ENCODE measurements at places on chromosomes 12 and 14. TPM values are rescaled to one million over a fixed set of nuclear protein-coding genes. Genes with fewer than 3 reads are reported as not detected.
A peak's percentile ranks its signal among the peaks of the same experiment; 100 is the strongest.

- H3K27ac ChIP-seq = no peak overlapping the region
- no peaks in the 10 kb centered on the region for H3K4me1 ChIP-seq
- DNase-seq = no peak
- H3K27me3 ChIP-seq = no peaks in the 10 kb centered on the region
- H3K36me3 ChIP-seq = no peaks in the 10 kb centered on the region
Measured at GRCh38 chr14:26905229-26905628, 307.4 kb upstream of the NOVA1 start.

DNA sequence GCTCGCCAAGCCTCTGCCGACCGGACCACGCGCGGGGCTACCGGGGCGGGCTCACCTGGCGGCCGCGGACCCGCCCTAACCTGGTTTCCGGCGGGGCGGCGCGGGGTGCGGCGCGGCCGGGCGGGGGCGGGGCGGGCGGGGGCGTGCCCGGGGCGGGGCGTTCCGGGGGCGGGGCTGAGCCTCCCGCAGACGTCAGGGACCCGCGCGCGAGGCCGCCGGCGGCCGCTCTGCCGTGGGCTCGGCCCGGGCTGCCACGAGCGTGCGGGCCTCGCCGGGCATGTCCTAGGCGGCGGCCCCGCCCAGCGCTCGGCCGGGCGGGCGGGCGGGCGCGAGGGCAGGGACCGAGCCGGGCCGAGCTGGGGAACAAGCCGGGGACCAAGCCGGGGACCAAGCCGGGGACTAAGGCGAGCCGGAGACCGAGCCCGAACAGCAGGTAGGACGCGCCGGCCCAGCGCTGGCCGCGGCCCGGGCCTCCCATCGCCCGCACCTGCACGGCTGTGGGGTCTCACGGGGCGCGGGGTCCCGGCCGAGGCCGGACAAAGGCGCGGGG lies at the start of gene CEP170B:
Gene CEP170B, plus strand, starts transcription at position 188 of the 550 bp plus-strand sequence. CDS start 3,183 bp downstream, outside the sequence.
- peaks cover 16% of the 10 kb centered on the region for H3K27me3 ChIP-seq
- peaks cover 30% of the 10 kb centered on the region for H3K4me1 ChIP-seq
- peak within 1 kb of the TSS; percentile 64 for H3K4me3 ChIP-seq
- no peak for DNase-seq

GRCh38 chr14:45716572-45716971 lies 463.6 kb upstream of the MIS18BP1 start:
- H3K4me1 ChIP-seq = no peaks in the 10 kb centered on the region
- no peaks in the 10 kb centered on the region for H3K27me3 ChIP-seq
- no peak for DNase-seq

DNA sequence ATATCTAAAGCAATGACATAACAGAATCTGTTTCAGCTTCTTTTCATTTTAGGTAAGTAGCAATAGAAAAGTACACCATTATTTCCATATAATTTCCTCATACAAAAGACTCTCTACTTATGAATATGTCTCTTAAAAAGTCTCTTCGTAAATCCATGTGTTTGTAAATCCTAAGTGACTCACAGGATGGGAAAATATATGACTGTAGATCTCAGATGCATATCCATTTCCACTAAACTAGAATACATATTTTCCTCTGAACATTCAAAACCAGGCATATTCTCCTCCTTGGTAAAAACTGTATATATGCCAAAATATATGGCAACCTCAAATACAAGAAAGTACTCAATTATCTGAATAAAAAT lies 93.6 kb downstream of the TXNDC16 start:
- H3K4me1 ChIP-seq = no peaks in the 10 kb centered on the region
- no peak overlapping the region for H3K4me3 ChIP-seq
- no peaks in the 10 kb centered on the region for H3K27me3 ChIP-seq
- no peak for DNase-seq
- no peak overlapping the region for H3K27ac ChIP-seq

GRCh38 chr12:115553622-115554021 lies 723.9 kb downstream of the MED13L start:
- H3K27me3 ChIP-seq = no peaks in the 10 kb centered on the region
- H3K36me3 ChIP-seq = no peaks in the 10 kb centered on the region
- H3K27ac ChIP-seq = no peak overlapping the region
- H3K4me3 ChIP-seq = no peak overlapping the region
- DNase-seq = no peak
- no peaks in the 10 kb centered on the region for H3K4me1 ChIP-seq

DNA sequence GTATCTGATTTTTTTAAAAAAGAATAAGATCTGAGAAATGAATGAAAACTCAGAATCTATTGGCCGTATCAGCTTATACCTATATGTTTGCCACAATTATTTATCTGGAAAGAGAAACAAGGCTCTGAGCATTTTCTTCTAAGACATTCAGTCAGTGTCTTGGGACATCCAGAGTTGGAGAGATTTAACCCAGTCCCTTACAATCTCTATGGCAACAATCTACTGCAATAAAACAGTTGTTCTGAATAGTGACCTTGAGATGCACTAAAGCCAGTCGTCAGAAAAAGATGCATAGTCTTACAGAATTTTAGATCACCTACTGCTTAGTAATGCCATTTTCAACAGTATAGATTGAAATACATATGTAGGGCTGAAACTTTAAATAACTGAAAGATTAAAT lies 52.0 kb upstream of the SOCS2 start:
- no peaks in the 10 kb centered on the region for H3K36me3 ChIP-seq
- no peak overlapping the region for H3K27ac ChIP-seq
- DNase-seq = no peak
- no peak overlapping the region for H3K4me3 ChIP-seq
- H3K4me1 ChIP-seq = no peaks in the 10 kb centered on the region

DNA sequence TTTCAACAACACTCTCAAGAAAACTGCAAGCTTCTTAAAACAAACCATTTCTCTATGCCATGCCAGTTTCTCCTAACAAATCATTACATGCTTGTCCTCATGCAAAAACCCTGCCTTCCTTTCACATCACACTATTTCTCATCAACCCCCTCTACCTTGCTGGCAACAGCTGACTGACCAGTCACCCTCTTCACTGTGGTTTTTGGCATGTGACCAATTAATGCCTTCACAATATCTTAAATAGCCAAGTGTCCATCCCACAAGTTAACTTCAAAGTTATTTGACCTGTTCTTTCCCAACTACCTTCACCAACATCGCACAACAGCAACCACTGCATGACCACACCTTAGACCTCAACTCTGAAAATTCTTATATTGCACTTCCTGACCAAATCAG lies 159.6 kb downstream of the CEP128 start:
- DNase-seq = no peak
- no peaks in the 10 kb centered on the region for H3K36me3 ChIP-seq
- no peak overlapping the region for H3K4me3 ChIP-seq

- no peak overlapping the region for H3K4me3 ChIP-seq
- DNase-seq = peak; percentile 69
- no peak overlapping the region for H3K27ac ChIP-seq
Measured at GRCh38 chr14:38839694-38840365, 263.2 kb downstream of the SEC23A start.

DNA sequence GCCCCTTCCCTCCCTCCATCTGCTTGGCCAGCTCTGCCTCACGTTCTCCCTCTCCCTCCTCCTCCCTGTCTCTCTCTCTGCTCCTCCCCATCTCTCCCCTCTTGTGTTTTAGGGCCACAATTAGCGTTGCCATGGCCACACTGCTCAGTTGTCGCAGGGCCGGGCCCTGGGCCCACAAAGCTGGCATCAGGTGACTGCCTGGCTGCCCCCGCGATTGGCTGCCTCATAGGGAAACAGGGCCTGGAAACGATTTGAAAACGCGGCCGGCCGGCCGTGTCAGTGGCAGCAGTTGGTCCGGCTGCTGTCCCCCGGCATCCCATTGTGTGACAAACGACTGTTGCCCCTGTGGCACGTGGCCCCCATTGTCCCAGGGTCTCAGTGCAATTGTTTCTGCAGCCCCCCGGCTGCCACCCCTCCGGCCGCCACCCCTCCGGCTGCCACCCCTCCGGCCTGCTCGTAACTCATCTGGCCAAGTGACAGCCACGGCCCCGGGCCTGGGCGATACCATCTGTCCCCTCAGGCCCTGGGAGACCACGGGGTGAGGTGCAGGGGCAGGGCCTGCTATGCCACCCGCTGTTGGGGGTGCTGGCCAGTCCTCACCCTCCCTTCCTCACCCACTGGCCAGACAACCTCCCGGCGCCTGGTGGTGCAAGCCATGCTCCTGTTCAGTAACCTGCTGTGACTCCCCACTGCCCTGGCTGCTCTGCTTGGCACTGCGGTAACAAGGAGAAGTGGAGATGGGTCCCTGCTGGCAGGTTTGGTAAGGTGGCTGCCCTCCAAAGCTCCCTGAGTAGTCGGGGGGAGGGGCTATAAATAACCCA lies 17.4 kb downstream of the FOXN4 start:
- peak overlapping the region; percentile 6 for H3K4me3 ChIP-seq
- peak; percentile 73 for DNase-seq

- H3K4me3 ChIP-seq = no peak overlapping the region
- no peak overlapping the region for H3K27ac ChIP-seq
- no peak for DNase-seq
Measured at GRCh38 chr14:63401646-63402045, 82.9 kb upstream of the GPHB5 start.

DNA sequence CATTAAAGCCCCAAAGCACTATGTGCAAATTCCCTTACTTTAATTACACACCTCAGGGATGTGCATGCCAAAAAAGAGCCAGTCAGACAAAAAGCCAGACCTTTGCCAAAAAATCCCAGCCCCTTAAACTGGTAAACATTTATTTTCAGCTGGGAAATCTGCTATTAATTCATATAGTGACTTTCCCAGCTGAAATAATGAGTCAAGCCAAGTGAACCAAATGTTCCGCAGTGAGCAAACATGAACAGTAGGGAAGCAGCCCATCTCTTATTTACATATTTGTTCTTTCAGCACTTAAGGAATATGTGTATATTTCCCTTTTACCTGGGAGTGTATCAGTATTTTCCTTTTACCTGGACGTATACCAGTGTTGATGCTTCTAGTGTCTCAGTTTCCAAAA lies 44.0 kb upstream of the OTX2 start:
- H3K4me1 ChIP-seq = no peaks in the 10 kb centered on the region
- no peak for DNase-seq
- H3K36me3 ChIP-seq = no peaks in the 10 kb centered on the region
- H3K4me3 ChIP-seq = no peak overlapping the region
- H3K27ac ChIP-seq = no peak overlapping the region

DNA sequence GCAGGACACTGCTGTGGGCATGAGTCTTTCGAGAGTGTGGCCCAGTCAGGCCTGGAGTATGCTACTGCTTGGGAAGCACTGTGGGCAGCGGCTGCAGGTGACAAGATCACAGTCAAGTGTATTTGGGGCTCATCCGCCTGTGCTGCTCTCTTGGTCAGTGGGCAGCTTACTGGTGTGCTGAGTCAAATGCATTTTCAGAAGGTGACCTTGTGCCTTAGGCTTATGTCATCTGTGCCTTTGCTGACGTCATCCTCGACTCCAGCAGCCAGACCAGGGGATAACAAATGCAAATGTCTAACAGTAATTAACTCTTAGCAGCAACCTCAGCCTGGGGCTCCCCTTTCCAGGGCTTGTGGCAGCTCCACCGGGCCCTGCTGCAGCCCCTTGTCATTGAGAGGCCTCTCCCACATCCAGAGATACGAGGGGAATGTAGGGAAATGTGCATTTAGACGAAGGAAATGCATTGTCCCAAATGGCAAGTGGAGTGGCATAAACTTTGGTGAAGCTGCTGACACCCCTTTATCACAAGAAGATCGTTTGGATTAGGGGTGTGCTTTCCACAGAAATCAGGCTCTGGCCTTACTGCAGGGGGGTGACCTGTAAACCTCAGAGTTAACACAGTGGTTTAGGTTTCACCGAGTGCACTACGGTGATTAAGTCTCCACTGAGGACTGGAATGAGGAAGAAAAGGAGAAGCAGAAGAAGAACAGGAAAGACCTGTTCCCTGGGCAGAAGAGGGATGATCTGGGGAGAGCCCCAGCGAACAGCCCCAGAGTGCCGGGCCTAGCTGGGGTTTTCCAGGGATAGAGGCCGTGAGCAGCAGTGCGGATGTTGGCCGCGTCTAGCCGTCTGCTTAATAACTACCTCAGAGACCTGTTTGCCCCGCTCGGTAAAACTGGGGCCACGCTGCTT lies 39.7 kb downstream of the PSMA6 start:
- H3K27me3 ChIP-seq = no peaks in the 10 kb centered on the region
- DNase-seq = peak; percentile 91
- H3K36me3 ChIP-seq = no peaks in the 10 kb centered on the region
- peak overlapping the region; percentile 80 for H3K27ac ChIP-seq

DNA sequence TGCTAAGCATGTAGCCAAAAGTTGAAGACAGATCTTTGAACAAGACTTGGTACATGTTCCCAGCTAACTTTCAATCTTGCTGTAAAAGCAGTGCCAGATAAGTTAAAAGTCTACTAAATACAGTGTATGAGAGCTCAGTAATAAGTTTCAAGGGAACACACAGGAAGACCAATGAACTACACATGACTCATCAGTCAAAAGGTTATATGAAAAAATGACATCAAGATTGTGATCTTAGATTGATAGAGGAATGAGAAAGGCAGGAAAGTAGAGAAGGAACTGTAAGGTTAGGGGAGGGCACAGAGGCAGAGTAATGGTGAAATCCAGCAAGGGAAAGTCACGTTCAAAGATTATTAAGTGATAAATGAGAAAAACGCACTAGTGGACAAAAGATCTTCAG lies 249.9 kb upstream of the FLRT2 start:
- no peak overlapping the region for H3K27ac ChIP-seq
- no peak for DNase-seq
- no peaks in the 10 kb centered on the region for H3K4me1 ChIP-seq
- H3K36me3 ChIP-seq = no peaks in the 10 kb centered on the region
- H3K4me3 ChIP-seq = no peak overlapping the region

- no peaks in the 10 kb centered on the region for H3K36me3 ChIP-seq
- DNase-seq = no peak
- H3K27me3 ChIP-seq = no peaks in the 10 kb centered on the region
Measured at GRCh38 chr12:27246774-27247173, 2.7 kb downstream of the STK38L start.

GRCh38 chr12:17062267-17063036 lies 456.5 kb upstream of the LMO3 start:
- H3K27me3 ChIP-seq = no peaks in the 10 kb centered on the region
- H3K27ac ChIP-seq = no peak overlapping the region
- no peak overlapping the region for H3K4me3 ChIP-seq
- H3K4me1 ChIP-seq = no peaks in the 10 kb centered on the region

The PAPLN gene
- 69.1 TPM for polyA plus RNA-seq

The BDKRB1 gene
- 5.4 TPM for polyA plus RNA-seq

The DAD1 gene
- polyA plus RNA-seq = 206 TPM

The TTC6 gene
- polyA plus RNA-seq = 2.1 TPM

The IL26 gene
- 0.10 TPM for polyA plus RNA-seq

Measured in large intestine (tissue), 12 donors.